T follicular helper cell (primary cell): ENCODE measurements at places on chromosomes 16 and 17.

- DNase-seq, result no peak
Measured at GRCh38 chr17:82061047-82061925, 4.3 kb downstream of the DUS1L start.

GRCh38 chr17:48429638-48430586 is at the start of gene SKAP1:
SKAP1 (minus strand) TSS chr17:48430214.
- DNase-seq, result peak; percentile 49

DNA sequence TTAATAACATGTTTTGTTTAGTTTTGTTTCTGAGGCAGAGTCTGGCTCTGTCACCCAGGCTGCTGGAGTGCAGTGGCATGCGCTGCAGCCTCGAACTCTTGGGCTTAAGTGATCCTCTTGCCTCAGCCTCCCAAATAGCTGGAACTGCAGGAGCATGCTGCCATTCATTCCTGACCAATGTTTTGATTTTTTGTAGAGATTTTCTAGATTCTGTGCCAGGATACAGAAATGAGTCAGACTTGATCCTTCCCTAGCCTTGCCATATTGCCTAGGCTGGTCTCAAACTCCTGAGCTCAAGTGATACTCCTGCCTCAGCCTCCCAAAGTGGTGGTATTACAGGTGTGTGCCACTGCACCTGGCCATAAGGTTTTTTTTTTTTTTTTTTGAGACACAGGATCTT is 17.7 kb downstream of the TAOK1 start:
- no peak for DNase-seq

DNA sequence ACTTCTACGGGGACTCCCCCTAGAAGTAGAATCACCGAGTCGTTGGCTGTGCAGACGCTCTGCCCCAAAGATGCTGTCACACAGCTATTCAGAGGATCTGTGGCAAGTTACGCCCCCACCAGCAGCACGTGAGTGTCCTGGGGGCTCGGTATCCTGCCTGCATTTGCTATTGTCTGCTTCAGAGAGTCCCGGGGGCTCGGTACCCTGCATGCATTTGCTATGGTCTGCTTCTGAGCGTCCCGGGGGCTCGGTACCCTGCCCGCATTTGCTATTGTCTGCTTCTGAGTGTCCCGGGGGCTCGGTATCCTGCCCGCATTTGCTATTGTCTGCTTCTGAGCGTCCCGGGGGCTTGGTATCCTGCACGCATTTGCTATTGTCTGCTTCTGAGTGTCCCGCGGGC is 23.8 kb upstream of the ZNF469 start:
- no peak for DNase-seq

DNA sequence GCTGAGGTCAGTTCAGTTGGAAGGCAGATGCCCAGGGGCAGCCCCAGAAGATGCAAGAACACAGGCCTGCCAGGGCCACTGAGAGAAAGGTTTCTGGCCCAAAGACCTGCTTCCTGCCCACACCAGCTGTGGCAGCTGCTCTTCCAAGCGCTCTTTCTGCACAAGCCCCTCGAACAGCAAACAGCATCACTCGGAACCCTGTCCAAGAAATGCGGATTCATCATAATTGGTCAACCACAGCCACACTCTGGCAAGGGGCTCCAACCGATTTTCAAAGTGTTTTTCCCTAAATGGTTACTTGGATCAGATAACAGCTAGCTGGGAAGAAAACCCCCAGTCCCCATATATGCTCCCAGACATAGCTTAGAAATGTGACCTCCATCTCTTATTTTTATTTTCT is 71.1 kb upstream of the DNAH17 start:
- no peak for DNase-seq

DNA sequence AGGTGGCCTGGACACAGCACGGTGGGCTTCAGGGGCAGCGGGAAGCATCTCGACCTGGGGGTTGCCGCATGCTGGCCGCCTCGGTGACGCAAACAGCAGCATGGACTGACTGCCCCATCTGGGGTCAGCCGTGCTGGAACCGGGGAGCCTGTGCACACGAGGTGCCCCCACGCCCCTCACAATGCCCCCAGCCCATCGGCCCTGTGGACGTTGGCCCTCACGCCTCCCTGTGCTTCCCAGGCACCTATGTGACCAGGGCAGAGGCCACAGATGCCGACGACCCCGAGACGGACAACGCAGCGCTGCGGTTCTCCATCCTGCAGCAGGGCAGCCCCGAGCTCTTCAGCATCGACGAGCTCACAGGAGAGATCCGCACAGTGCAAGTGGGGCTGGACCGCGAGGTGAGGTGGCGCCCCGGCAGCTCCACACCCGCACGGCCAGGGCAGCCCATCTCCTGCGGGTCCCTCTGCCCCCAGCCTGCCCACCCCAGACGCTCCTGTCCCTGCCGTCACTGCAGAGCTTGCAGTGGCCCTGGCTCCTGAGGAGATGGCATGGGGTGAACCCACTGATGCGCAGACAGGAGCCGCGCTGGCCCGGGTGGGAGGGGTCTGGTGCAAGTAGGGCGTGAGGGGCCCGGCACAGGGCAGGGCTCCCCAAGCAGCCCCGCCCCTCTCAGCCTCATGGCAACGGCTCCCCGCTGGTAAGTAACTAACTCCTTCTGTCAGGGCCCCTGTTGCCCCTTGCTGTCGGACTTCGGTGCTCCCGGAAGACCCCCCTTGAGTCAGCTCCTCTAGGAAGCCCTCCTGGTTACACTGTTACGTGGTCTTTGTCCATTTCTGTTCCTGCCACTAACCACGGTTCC is 13.6 kb downstream of the CDH15 start:
- peak; percentile 29 for DNase-seq

GRCh38 chr16:79691007-79691406 is 90.5 kb upstream of the MAF start:
- DNase-seq, result no peak

DNA sequence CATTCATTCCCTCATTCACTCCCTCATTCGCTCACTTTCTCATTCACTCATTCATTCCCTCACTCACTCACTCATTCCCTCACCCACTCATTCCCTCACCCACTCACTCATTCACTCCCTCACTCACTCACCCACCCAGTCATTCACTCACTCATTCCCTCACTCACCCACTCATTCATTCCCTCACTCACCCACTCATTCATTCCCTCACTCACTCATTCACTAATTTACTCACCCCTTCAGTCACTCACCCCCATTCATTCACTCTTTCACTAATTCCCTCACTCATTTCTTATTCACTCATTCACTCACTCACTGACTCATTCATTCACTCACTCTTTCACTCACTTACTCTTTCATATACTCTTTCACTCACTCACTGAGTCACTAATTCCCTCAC is 303.1 kb downstream of the C16orf95 start:
- DNase-seq, result no peak

DNA sequence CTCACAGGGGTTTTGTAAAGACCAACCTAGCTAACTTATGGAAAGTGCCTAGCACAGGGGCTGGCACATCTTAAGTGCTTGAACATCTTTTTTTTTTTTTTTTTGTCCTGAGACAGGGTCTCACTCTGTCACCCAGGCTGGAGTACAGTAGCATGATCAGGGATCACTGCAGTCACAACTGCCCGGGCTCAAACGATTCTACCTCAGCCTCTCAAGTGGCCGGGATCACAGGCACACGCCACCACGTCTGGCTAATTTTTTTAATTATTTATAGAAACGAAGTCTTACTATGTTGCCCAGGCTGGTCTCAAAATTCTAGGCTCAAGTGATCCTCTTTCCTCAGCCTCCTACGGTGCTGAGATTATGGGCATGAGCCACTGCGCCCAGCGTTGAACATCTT is 1.3 kb downstream of the LYRM9 start:
- no peak for DNase-seq

GRCh38 chr16:49330562-49331201 is 42.9 kb upstream of the C16orf78 start:
- DNase-seq, result no peak

DNA sequence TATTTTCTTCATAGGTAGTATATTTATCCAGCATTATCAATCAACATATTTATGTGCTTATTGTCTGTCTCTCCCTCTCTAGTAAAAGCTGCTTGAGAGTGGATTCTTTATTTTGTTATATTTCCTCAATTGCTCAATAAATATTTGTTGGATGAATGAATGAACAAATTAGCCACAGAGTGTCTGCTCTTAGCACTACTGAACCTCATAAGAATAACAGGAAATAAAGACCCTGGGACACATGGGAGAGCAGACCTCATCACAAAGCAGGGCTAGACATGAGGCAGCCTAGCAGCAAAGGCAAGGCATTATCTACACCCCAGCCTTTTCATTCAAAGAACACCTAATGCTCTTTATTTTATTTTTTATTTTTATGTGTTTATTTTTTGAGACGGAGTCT is 34.9 kb upstream of the TANC2 start:
- DNase-seq, result no peak

DNA sequence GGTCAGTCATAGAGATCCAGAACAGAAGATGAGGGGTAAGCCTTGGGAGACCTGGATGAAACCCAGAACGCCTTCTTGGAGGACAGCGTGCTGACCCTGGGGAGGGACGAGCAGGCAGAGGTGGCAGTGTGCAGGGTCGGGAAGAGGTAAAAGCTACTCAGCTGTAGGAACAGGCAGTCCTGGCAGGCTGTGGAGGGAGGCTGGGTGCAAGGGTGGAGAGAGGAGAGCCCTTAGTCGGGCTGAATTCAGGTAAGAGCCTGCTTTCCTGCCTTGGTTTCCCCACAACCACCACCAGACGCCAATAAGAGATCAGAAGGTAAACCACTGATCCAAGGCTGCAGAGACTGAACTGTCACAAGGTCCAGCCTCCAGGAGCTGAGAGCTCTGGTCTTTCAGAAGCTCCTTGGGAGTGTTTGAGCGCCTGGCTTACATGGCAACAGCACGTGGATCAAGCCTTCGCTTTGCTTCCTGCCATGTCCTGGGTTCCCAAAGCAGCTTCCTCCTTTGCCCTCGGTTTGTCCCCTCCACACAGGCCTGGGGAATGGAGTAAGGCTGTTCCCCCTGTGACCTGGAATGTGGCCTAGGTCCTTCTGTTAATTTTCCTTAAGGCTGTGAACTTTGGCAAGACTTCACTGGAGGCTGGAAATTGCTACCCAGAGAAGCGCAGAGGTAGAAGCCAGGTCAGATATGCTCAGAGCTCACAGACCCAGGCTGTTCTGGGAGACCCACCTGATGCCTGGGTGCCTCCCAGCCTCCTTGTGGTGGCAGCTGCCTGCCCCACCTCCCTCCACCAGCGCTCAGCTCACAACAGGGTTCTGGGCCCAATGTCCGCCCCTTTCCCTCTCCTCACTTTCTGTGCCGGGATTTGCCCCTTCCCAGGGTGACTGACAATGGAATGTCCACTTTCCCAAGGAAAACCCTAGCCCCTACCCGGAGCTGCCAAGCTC is 3.9 kb upstream of the PDK2 start:
- no peak for DNase-seq

- DNase-seq, result no peak
Measured at GRCh38 chr16:48517493-48517892, 92.5 kb downstream of the N4BP1 start.

GRCh38 chr17:82684228-82684841 is 14.2 kb downstream of the RAB40B start:
- no peak for DNase-seq

- DNase-seq, result no peak
Measured at GRCh38 chr17:1750628-1751027, 8.0 kb downstream of the SERPINF2 start.

GRCh38 chr16:4534151-4534790 is 4.3 kb downstream of the CDIP1 start:
- DNase-seq, result no peak

GRCh38 chr16:85393674-85394451 is 219.3 kb upstream of the GSE1 start:
- DNase-seq, result peak; percentile 48

GRCh38 chr17:57417956-57418355 is 161.6 kb downstream of the MSI2 start:
- DNase-seq, result no peak

- DNase-seq, result no peak
Measured at GRCh38 chr17:57514614-57515013, 230.5 kb downstream of the CCDC182 start.

DNA sequence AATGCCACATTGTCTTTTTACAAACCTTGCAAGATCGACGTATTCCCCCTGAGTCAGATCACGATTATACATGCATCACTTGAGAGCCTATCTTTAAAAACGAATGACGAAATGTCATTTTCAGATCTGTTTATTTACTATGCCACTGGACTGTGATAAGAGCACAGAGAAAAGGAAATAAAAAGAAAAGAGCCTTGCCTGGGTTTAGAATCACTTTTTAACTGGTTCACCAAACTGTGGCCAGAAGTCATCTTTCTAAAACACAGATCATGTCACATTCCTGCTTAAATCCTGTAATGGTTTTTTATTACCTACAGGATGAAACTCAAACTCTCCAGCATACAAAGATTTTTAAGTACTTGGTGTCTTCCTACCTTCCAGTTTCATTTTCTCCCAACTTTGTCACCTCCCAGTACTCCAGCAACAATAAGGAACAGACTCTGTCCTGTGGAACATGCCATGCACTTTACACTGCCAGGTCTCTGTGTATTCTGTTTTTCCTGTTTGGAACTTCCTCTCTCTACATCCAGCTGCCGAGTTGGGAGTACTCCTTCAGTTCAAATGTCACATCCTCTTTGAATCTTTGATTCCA is 91.5 kb downstream of the SNX11 start:
- no peak for DNase-seq

GRCh38 chr17:18033442-18034099 is 5.4 kb downstream of the ATPAF2 start:
- peak; percentile 31 for DNase-seq

- no peak for DNase-seq
Measured at GRCh38 chr16:11392041-11392581, 46.9 kb downstream of the RMI2 start.

GRCh38 chr16:10787304-10787703 is 31.3 kb downstream of the TVP23A start:
- DNase-seq, result no peak

DNA sequence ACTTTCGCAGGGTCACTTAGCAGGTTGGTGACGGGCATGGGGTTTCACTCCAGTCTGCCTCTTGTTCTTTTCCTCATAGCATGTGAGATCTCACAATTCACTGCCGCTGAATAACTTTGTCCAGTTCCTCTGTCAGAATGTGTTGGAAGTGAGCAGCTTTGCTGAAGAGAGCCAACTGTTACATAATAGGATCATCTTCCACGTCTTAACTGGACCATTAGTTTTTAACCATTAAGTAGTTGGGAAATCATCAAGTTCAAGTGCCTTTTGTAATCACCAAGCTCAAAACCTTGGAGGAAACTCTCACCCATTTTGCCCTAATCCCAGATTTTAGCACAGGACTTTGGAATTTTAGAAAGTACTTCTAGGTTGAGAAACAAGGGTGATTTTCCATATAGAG is 290.6 kb downstream of the WWOX start:
- no peak for DNase-seq

GRCh38 chr16:84881702-84882521 is 62.1 kb downstream of the CRISPLD2 start:
- no peak for DNase-seq

- no peak for DNase-seq
Measured at GRCh38 chr17:78965491-78965924, 14.2 kb downstream of the LGALS3BP start.

DNA sequence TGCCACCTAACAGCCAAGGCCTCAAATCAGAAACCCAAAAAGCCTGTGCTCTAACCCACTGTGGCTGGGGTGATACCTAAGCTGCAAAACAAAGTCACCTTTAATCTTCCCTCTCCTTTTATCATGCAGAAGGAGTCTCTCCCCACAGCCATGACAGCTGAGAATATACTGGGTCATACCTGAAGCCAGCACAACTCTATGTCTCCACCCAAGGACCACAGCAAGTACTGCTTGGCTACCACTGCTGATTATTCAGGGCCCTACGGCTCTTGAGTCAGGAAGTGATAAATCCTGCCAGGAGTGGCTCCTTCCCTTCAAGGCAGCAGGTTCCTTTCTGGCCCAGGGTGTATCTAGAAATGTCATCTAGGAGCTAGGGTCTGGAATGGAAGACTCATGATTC is 151.5 kb upstream of the TOM1L1 start:
- no peak for DNase-seq
